GM23338 (cell line): ENCODE measurements at places on chromosomes 2 and 18. TPM values are rescaled to one million over a fixed set of nuclear protein-coding genes. Genes with fewer than 3 reads are reported as not detected.

- no peak for DNase-seq
These were observed 18.6 kb upstream of the TTR start for GRCh38 chr18:31573051-31573450.

GRCh38 chr2:72145289-72145657, 2.4 kb downstream of the CYP26B1 start:
- peak; percentile 85 for DNase-seq

- DNase-seq = no peak
These were observed 235.4 kb upstream of the SLC14A2 start for GRCh38 chr18:45379903-45380302.

GRCh38 chr2:235494716-235495372, 1.0 kb downstream of the AGAP1 start:
- peak; percentile 54 for DNase-seq

DNA sequence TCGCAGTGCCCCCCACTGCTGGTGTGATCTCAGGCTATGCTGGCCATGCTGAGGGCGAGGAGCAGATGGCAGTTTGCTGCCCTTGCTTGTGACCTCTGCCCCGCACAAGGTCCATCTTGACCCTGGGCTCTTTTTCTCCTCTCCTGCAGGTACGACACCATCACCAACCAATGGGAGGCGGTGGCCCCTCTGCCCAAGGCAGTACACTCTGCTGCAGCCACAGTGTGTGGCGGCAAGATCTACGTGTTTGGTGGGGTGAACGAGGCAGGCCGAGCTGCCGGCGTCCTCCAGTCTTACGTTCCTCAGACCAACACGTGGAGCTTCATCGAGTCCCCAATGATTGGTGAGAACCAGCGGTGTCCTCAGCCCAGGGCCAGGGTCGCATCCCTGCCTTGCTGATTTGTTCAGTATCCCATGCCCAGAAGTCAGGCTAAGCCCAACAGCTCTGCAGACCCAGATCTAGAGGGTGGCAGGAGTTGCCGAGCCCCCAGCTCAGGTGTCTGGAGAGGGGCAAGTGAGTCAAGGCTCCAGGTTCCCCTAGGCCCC, 223.8 kb downstream of the ATAD2B start:
- DNase-seq = no peak

DNA sequence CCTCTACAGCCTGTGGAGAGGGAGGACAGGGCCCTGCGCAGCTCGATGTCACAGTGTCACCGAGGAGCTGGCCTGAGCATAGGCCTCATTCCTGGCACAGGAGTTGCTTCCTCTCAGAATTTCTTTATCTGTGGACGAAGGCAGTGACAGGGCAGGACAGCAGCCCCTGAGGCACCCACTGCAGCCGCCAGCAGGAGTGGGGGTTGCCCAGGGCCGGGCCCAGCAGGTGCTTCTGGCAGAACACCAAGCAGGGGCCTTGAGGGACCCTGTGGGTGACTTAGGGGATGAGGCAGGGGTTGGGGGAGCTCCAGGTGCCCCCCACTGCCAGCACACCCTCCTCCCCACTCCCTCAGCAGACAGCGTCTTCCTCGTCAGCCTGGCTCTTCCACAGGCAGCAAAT, 290.0 kb downstream of the PHLPP1 start:
- no peak for DNase-seq

- peak; percentile 56 for DNase-seq
These were observed 73.9 kb upstream of the TAF1B start for GRCh38 chr2:9769171-9770005.

- no peak for DNase-seq
These were observed 159.3 kb downstream of the HDAC4 start for GRCh38 chr2:239241431-239241960.

NRP2 gene
- polyA plus RNA-seq = 18.4 and 19.1 TPM in 2 replicates

NEU4 gene
- polyA plus RNA-seq = 0.12 and 0.29 TPM in 2 replicates
